ENCODE measurements at places on chromosomes 3 and 15.

DNA sequence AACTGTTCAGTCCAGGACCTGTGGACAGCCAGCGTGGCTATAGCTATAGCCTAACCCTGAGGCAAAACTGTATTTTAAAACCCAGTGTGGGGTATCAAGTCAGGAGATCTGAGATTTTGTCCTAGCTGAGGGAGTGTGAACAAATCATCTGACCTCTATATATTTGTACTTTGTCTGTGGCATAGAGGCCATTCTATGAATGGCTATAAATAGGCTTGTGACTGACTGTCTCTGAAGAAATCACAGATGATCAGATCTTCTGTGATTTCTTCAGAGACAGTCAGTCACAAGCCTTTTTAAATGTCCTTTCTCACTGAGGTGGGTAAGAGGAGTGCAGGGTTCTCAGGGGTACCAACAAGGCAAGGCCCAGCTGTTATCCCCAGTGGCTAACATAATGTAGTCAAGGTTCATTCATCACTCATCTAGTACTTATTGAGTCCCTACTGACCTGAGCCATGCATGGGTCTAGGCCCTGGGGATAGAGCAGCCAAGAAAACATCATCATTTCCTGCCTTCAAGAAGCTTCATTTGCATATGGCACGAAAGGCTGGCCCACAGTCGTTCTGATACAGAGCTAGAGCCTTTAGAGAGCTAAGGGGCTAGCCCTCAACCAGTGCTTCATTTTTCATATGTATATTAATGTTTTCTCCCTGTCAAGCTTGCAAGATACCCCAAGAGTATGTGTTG is 53.3 kb downstream of the TIPARP start:
- DNase-seq = no peak

GRCh38 chr15:71612397-71612722 is 198.0 kb upstream of the NR2E3 start:
- no peak for DNase-seq

- DNase-seq = no peak
These were observed 159.9 kb downstream of the APBA2 start for GRCh38 chr15:29045717-29046116.

GRCh38 chr15:71654042-71654719 is 156.2 kb upstream of the NR2E3 start:
- no peak for DNase-seq

GRCh38 chr3:154886437-154886836 is 193.7 kb upstream of the MME start:
- DNase-seq = no peak

DNA sequence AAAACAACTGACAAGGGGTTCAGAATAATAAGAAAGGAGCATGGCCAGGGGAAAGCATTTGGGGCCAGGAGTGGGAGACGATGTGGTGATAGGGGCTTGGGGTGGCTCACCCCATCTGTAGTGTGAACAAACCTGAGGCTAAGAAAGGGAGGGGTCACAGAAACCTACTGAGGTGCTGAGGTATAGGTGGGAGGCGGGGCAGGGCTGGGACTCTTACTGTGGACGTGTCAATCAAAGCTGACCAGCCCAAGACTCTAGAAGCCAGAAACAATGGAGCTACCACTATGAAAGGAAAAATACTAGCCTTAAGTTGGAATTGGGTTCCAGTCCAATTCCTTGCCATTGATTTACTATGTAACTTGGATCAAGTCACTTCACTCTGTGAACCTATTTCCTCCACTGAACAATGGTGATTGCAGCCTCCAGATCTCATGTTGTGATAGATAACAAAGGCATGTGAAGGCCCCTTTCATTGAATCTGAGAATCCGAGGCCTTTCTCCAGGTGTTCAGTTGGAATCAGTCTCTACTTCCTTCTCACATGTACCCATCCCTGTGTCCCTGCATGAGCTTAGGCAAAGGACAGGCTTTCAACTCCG is 260.9 kb upstream of the HES1 start:
- no peak for DNase-seq

- no peak for DNase-seq
These were observed 1.8 kb upstream of the USP19 start for GRCh38 chr3:49122451-49122850.

GRCh38 chr15:98653686-98654085 is 5.3 kb downstream of the IGF1R start:
- DNase-seq = no peak

GRCh38 chr3:107662586-107662985 is 139.8 kb downstream of the BBX start:
- no peak for DNase-seq

GRCh38 chr3:160566499-160566898 is 1.1 kb upstream of the KPNA4 start:
- DNase-seq = peak; percentile 19

DNA sequence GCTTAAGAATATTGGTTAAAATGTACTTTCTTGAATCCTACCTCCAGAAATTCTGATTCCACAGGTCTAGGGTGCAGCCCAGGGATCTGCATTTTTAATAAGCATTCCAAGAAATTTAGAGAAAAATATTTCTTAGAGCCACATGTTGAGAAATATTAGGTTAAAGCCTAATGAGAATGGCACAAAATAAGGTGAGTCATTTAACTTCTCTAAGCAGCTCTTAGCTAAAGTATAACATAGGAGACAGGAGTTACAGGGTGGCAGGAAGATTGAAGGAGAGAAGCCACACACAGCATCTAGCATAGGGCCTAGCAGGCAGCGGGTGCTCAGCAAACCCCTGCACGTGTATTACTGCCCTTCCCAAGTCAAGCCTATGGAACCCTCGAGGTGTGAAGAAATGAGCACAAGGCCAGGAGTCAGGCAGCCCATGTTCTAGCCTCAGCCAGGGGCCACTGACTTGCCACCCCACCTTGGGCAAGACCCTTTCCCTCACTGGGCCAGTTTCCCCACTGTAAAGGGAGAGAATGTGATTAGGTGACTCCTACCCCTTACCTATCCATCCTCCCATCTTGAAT is 197.1 kb upstream of the TLE3 start:
- DNase-seq = no peak

GRCh38 chr3:77191640-77192039 is 151.7 kb downstream of the ROBO2 start:
- no peak for DNase-seq

DNA sequence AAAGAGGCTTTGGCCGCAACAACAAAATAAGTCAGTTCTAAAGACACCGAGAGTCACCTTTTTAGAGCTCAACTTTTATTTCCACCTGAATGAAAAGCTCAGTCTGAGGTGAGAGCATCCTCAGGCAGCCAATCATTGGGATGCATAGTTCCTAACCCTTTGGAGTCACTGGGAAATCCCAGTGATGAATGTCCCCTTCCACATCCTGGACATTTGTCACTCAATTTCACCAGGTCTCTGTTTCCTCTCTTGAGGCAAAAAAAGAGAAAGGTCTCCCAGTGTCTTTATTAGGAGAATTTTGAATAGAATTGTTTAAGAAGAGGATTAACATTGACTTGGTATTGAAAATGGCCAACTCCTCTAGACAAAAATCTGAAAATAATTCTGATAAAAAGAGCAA is 137.5 kb upstream of the SPRED1 start:
- DNase-seq = no peak

DNA sequence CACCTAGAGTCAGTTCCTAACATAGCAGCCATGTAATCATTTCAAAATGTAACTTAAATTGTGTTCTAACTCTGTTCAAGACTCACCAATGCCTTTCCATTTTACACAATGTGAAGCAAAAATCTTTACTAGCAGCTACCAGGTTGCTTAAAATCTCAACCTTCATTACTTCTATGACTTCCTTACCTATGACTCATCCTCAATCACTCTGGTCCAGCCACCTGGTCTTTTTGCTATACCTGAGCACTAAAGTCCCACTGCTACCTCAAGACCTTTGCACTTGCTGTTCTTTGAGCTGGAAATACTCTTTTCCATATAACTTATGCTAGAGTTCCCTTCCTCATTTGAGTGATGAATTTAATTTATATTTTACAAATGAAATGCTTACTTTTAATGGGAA is 993.2 kb downstream of the NTRK3 start:
- DNase-seq = no peak

DNA sequence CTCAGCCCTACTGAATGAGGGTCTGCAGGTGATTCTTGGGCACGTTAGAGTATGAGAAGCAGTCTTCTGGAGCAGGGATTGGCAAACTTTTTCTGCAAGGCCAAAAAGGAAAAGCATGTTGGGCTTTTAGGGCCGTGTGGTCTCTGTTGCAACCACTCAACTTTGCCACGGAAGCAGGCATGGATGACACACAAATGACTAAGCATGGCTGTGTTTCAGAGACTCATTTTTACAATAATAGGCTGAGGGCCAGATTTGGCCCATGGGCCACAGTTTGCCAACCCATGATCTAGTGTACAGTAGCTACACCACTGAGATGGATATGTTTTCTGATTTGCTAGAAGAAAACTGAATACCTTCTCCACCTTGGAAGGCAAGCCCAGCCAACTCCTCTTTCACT is 66.1 kb upstream of the PRICKLE2 start:
- DNase-seq = no peak

DNA sequence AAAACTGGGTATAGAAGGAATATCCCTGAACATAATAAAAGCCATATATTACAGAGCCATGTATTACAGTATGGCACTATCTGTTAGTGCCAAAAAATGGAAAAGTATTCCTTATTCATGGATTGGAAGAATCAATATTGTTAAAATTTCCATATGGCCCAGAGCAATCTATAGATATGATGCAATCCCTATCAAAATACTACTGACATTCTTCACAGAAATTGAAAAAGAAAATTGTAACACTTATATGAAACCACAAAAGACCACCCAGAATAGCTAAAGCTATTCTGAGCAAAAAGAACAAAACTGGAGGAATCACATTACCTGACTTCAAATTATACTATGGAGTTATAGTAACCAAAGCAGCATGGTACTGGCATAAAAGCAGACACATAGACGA is 218.8 kb downstream of the PLCL2 start:
- no peak for DNase-seq

- DNase-seq = no peak
These were observed 62.7 kb downstream of the SSUH2 start for GRCh38 chr3:8581806-8582445.
